CD4-positive, alpha-beta T cell treated with Interleukin-4 for 4 hours (primary cell): ENCODE measurements at places on chromosomes 4 and X.

- DNase-seq = no peak
Observed at GRCh38 chr4:127967141-127967775, 2.1 kb downstream of the ABHD18 start.

DNA sequence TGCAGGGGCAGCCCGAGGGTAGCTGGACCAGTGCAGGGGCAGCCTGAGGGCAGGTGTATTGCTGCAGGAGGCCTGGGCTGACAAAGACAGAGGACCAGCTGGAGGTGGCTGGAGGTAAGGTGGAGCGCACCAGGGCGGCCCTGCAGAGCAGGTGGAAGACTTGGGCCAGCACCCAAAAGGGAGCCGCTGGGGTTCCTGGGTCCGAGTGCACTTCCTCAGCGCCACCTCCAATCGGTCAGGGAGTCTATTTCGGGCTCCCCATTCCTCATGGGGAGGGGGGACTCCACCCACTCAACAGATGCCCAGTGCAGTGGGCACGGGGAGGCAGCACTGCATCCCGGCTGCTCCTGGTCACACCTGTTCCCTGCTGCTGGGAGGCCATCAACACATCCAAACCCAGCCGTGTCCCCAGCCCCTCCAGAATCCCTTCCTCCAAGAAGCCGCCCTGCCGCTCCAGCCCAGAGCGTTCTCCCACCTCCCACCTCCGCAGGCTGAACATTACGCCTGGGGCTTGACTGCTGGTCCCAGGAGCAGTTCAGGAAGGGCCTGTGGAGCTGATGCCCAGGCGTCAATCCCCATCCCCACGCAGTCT, 1.5 kb downstream of the LRPAP1 start:
- DNase-seq = no peak

- DNase-seq = no peak
Observed at GRCh38 chr4:152368001-152368400, 167.9 kb downstream of the FBXW7 start.

DNA sequence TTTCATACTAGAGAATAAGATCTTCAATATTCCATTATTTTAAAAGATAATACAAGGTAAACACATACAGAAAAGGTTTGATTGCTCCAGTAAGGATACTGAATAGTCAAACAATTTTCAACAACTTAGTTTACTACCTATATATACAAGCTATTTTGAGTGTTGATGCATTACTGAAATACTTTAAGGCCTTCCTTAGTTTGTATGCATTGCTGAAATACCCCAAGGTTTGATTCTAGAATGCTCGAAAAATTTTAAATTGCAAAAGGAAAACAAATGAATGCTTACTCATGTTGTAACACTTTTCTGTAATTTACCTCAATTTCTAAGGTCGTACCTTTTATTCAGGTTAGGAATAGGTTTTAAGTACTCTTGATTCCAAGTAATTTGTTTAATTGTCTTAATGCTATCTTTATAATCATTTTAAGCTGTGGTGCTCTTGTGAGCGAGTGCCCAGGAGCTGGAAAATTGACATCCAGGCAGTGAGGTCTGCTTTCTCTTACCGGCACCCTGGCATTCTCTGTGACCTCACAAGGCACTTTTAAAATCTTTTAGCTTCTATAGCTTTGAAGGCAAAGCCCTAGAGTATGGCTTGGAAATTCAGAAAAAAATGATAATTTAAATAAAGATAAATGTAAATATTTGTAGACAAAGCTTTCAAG, 114.0 kb downstream of the BMPR1B start:
- DNase-seq = no peak

DNA sequence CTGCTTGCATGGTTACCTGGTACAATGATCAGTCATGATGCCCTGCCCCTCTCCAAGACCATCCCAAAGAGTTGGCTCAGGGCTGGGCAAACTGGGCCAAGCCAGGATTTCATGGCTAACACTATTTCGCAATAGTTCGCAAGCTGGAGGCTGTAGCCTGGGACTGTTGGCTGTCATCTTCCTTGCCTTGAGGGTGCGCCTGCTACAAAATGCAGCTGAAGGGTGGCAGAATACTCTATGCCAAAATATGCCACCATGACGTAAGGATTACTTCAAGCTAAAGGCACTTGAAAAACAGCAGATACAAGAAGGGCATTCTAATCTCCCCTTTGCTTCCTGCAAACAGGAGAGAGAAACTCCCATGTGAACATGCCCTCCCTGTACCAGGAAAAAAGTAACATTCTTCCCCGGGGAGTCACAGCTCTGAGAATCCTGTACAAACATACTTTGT, 21.0 kb downstream of the SAT1 start:
- no peak for DNase-seq

DNA sequence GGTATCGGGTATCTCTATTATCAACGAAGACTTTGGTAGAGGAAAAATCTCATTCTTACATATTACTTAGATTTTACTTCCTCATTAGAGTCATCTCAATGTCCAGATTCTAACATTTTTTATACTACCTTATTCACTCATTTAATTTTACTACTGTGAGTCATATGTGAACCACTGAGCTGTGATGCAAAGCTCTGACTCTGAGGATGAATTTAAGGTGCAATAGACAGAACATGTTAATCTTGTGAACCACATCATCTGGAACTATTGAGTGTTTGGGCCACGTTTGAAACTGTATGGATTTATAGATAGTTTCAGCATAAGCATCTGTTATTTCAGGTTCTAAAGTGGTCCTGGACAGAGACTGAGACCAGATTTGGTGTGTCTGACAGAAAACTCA, 78.4 kb downstream of the PWWP3B start:
- no peak for DNase-seq

- DNase-seq = no peak
Observed at GRCh38 chr4:100169491-100170485, 20.5 kb downstream of the DDIT4L start.

DNA sequence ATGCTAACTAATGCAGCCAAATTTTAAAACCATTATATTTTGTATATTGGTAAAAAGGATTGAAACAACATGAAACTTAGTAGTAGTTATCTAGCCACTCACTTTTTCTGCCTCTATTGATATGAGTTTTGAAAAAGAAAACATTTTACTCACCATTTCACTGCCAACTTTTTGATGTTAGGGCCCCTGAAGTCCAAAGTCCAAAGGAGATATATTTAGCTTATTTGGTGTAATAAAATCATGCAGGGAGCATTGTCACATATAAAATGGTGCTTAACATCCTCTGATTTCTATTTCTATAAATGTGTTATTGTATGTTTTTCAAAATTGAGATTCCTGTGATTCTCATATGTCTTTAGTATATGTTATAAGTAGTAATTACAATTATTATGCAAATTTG, 24.5 kb upstream of the CXCL3 start:
- DNase-seq = no peak

GRCh38 chr4:16665942-16666551, 232.4 kb downstream of the LDB2 start:
- no peak for DNase-seq

DNA sequence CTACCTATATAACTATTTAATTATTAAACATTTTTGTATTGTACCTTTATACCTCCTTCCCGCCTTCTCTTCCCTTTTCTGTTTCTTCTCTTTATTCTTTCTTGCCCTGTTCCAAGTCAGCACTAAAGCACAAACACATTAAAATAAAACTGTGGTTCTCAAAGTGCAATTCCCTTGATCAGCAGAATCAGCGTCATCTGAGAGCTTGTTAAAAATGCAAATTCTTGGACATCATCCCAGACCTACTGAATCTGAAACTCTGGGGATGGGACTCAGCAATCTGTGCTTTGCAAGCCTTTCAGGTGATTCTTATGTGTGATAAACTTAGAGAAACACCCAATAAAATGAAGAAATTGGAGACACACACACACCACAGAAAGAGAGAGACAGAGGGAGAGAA, 178.4 kb upstream of the BMP3 start:
- DNase-seq = no peak

DNA sequence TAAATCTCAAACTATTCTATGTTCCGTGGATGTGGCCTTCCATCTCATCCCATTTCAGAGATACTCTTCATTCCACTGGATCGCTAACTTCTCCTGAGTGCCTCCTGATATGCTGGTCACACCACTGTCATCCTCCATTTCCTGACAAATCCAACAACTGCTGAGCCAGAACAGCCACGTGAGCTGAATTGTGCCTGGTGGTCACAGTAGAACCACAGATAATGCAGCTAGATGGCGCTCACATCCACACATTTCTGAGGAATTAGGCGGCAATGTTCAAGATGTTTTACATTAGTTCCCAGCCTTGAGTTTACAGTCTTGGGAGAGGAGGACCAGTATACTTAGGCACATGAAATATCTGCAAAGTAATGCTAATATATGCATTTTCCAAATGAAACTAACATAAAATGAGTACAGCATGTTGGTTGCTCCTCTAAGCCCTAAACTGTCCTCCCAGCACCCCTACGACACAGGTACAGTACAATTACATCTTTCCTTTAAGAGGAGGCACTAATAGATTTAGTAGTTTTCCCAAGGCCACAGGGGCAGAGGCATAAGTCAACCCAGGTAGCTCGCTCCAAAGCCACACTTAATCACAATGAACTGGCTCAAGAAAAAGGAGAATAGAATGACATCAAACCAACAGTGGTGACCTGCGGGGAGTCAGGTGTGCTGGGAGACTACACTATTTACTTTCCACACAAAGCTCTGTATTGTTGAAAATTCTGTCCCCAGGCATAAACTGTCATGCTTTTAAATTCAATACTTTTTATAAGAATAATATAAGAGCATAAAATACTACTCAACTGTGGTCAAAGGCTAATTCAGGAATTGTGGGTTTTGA, 134.2 kb downstream of the CHIC2 start:
- peak; percentile 48 for DNase-seq

DNA sequence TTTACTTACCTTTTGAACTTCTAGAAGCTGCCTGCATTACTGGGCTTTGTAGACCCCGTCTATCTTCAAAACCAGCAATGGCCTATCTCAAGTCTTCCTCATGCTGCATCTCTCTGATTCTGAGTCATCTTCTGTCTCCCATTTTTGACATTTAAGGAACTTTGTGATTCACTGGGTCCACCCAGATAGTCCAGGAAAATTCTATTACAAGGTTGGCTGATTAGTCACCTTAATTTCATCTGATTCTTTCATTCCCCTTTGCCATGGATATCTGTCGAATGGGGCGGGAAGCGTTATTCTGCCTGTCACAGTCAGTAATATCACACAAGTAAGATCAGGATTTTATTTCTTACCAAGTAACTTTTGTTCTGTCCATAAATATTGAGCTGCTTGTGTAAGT, 618.0 kb downstream of the CCSER1 start:
- DNase-seq = no peak
